ENCODE measurements at places on chromosomes 1 and 21. TPM values are rescaled to one million over a fixed set of nuclear protein-coding genes. Genes with fewer than 3 reads are reported as not detected.

Gene HIVEP3
- total RNA-seq = 0.78 TPM

Gene B3GALT2
- total RNA-seq = 32.1 TPM

DNA sequence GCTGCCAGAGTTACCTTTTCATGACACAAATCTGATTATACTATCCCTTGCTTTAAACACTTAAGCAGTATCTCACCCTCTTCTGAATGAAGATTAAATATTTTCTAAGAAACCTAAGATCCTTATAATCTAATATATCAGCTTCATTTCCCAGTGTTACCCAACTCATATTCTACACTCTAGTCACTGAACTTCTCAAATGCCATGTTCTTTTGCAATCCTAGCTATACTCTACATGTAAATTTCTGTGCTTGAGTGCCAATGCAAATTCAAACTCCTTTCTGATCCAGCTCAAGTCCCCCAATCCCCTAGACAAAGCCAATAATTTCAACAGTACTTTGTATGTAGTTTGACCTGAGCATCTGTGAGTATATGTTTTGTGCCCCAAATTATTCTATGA, 293.9 kb downstream of the SDCCAG8 start:
- H3K36me3 ChIP-seq = peaks cover 25% of the 10 kb centered on the region
- no peak for DNase-seq
- no peak overlapping the region for H3K4me3 ChIP-seq

DNA sequence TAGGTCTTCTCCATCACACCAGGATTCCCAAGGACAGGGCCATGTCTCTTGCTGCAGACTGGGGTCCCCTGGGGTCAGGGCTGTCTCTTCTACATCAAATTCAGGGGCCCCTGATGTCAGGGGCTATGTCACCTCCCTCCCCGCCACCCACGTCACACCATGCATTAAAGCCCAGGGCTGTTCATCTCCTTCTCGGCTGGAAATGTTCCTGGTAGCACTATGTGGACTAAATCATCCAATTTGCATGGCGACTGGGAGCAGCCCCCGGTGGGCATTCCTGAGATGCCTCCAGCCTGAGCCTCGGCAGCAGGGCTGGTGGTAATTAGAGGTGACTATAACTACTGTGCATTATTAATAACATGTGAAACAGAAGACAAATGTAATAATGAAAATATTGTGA, 151.7 kb upstream of the HMGB4 start:
- H3K27ac ChIP-seq = no peak overlapping the region
- no peaks in the 10 kb centered on the region for H3K36me3 ChIP-seq
- no peaks in the 10 kb centered on the region for H3K27me3 ChIP-seq
- peak; percentile 63 for DNase-seq
- H3K4me3 ChIP-seq = no peak overlapping the region

DNA sequence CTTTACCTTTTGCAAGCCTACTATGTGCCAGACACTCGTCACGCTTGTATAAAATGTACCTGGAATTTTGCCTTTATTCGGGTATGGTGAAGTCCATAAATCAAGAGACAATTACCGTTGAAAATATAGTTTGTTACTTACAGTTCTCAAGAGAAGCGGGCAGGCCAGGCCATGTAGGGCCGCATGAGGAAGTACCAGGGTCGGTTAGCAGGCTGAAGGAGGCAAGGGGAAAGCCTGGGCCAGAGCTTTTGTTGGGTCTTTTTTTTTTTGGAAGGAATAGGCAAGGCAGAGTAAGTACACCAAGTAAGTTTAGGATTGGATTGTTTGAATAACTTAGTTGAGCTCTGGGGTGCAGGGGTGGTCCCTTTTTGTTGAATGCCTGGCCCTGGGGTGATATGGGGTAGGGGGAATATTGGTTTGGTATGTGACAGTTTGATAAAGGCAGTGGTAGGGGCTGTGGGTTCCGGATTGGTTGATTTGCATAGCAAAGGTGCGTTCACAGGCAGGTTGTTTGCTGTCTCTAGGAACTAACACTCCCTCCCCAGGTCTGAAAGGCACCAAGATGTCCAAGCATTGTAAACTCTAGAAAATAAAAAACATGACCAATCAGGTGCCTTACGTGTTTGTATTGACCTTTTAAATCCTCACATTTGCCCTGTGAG, 80.7 kb downstream of the KAZN start:
- H3K27ac ChIP-seq = no peak overlapping the region
- no peak for DNase-seq
- H3K36me3 ChIP-seq = no peaks in the 10 kb centered on the region
- no peaks in the 10 kb centered on the region for H3K4me1 ChIP-seq
- H3K4me3 ChIP-seq = no peak overlapping the region
